H1 (cell line): ENCODE measurements at places on chromosomes 6 and 20. TPM values are rescaled to one million over a fixed set of nuclear protein-coding genes. Genes with fewer than 3 reads are reported as not detected.

GRCh38 chr6:64128301-64129024, 492.9 kb downstream of the PHF3 start:
- H3K27ac ChIP-seq = no peak overlapping the region
- no peaks in the 10 kb centered on the region for H3K27me3 ChIP-seq
- H3K36me3 ChIP-seq = no peaks in the 10 kb centered on the region
- DNase-seq = no peak

- H3K27ac ChIP-seq = no peak overlapping the region
- H3K4me1 ChIP-seq = no peaks in the 10 kb centered on the region
- peaks cover 18% of the 10 kb centered on the region for H3K27me3 ChIP-seq
- no peak for DNase-seq
- no peaks in the 10 kb centered on the region for H3K36me3 ChIP-seq
Observed at GRCh38 chr6:11039040-11039439, 5.1 kb downstream of the ELOVL2 start.

DNA sequence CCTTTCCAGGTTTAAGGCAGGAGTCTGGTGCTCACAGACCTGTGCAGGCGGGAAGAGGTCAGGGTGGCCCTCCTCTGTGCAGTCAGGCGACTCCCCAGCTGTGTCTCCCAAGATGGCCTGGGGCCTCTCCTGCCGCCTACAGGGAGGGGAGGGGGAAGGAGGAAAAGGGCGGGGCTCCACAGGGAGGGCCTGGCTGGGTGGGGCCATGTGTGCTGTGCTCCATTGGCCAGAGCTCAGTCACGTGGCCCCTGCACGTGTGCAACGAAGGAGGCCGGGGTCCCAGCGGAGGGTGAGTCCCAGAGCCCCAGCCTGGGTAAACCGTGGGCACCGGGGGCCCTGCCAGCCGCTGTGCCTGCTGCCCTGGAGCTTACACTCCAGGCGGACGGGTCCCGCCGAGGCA, 211.6 kb downstream of the ZDHHC14 start:
- no peaks in the 10 kb centered on the region for H3K36me3 ChIP-seq
- H3K27ac ChIP-seq = no peak overlapping the region
- no peaks in the 10 kb centered on the region; the same call in 1 of the 2 replicates for H3K4me1 ChIP-seq
- no peaks in the 10 kb centered on the region for H3K27me3 ChIP-seq
- peak; percentile 43 for DNase-seq

DNA sequence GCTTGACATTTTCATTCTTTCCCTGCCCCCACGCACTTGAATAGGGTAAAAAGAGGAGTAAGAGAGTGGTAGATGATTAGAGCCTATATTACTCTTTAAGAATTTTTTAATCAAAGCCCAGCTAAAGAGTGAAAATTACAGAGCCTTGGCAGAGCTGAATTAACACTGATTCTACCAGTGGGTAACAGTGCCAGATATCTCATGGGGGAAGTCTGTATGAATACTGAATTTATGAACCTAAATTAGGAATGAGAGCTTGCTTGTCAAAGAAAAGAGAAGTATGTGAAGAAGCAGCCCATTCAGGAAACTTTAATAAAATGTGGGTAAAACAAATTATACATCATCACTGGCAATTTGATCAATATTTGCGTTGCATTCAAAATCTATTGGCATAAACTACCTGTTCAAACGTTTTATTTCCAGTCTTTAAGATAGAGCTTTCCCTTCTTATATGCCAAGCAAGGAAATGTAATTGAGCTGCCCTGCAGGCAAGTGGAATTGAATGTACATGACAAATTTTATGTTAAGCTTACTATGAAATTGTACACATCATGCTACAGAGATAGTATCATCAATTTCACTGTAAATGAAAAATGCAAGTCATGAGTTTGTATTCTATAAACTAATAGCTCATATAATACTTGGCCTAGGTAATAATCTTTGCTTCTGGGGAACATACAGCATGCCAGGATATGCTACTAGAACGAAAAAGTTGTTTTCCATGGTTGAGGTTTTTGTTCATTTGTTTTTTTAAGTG, 14.5 kb downstream of the SOBP start:
- no peak for DNase-seq
- H3K27ac ChIP-seq = no peak overlapping the region
- no peak overlapping the region for H3K4me3 ChIP-seq
- no peaks in the 10 kb centered on the region for H3K4me1 ChIP-seq
- H3K36me3 ChIP-seq = no peaks in the 10 kb centered on the region

- no peak overlapping the region for H3K27ac ChIP-seq
- no peak overlapping the region for H3K4me3 ChIP-seq
- H3K27me3 ChIP-seq = no peaks in the 10 kb centered on the region
- no peaks in the 10 kb centered on the region for H3K4me1 ChIP-seq
- H3K36me3 ChIP-seq = no peaks in the 10 kb centered on the region
- no peak for DNase-seq
Observed at GRCh38 chr6:52020945-52021570, 66.4 kb downstream of the PKHD1 start.

- H3K4me1 ChIP-seq = peaks cover 5% of the 10 kb centered on the region
- H3K4me3 ChIP-seq = no peak overlapping the region
- H3K27me3 ChIP-seq = no peaks in the 10 kb centered on the region
- peaks cover 12% of the 10 kb centered on the region; the same call in 1 of the 2 replicates for H3K36me3 ChIP-seq
- H3K27ac ChIP-seq = no peak overlapping the region
Observed at GRCh38 chr20:35635652-35636051, 20.0 kb downstream of the SPAG4 start.

DNA sequence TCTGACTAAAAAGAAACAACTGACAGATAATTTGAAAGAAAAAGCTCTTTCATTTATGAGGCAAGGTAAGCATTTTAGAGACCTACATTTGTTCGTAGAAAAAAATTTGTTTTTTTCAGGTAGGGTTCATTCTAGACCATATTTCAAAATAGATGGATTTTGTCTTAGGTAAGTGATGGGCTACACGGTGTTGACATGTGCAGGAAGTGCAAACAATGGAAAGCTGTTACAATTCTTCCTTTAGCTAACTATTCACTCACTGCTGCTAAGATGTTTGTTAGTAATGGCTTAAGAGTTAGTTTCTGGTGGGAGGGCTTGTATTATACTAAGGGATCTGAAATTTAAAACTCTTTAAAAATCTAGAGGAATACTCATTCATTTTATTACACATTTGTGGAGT, 96.7 kb downstream of the CD109 start:
- H3K4me3 ChIP-seq = no peak overlapping the region
- no peaks in the 10 kb centered on the region for H3K4me1 ChIP-seq
- H3K27me3 ChIP-seq = no peaks in the 10 kb centered on the region
- no peak overlapping the region for H3K27ac ChIP-seq
- H3K36me3 ChIP-seq = no peaks in the 10 kb centered on the region; the same call in 1 of the 2 replicates

GRCh38 chr6:88997327-88997726, 33.9 kb upstream of the RNGTT start:
- no peaks in the 10 kb centered on the region for H3K27me3 ChIP-seq
- H3K27ac ChIP-seq = no peak overlapping the region
- no peak overlapping the region for H3K4me3 ChIP-seq
- H3K36me3 ChIP-seq = no peaks in the 10 kb centered on the region

- H3K4me1 ChIP-seq = no peaks in the 10 kb centered on the region; the same call in 1 of the 2 replicates
- H3K4me3 ChIP-seq = peak overlapping the region; percentile 22; the same call in 1 of the 2 replicates
- no peak overlapping the region for H3K27ac ChIP-seq
- DNase-seq = peak; percentile 59
- peaks cover 8% of the 10 kb centered on the region for H3K27me3 ChIP-seq
Observed at GRCh38 chr20:25148181-25148981, 47.1 kb upstream of the ENTPD6 start.

- no peak for DNase-seq
- no peaks in the 10 kb centered on the region for H3K36me3 ChIP-seq
- no peak overlapping the region for H3K27ac ChIP-seq
- no peak overlapping the region for H3K4me3 ChIP-seq
Observed at GRCh38 chr6:62974452-62974851, 236.8 kb upstream of the FKBP1C start.

GRCh38 chr6:159862103-159862502, 28.7 kb upstream of the MAS1 start:
- H3K27me3 ChIP-seq = no peaks in the 10 kb centered on the region
- H3K4me3 ChIP-seq = no peak overlapping the region
- H3K4me1 ChIP-seq = no peaks in the 10 kb centered on the region
- DNase-seq = no peak
- H3K27ac ChIP-seq = no peak overlapping the region

DNA sequence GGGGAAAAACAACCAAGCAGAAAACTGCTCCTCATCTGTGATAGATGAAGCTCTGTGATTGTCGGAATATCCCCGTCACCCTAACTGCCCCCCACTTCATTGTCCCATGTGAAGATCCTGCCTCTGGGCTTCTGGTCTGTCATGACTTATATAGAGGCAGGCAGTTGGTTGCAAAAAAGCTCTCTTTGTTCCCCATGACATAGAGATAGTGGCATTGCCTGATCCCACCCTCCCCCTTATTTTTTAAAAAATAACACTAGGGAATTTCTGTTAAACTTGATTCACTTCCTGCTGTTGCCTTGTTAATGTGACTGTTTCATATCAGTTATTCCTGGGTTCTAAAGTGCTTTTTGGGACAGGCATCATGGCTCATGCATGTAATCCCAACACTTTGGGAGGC, 203.1 kb downstream of the JARID2 start:
- H3K4me3 ChIP-seq = no peak overlapping the region
- H3K4me1 ChIP-seq = peaks cover 2% of the 10 kb centered on the region; the same call in 1 of the 2 replicates
- H3K27ac ChIP-seq = no peak overlapping the region

- no peaks in the 10 kb centered on the region for H3K27me3 ChIP-seq
- no peaks in the 10 kb centered on the region for H3K4me1 ChIP-seq
- H3K27ac ChIP-seq = no peak overlapping the region
- no peaks in the 10 kb centered on the region for H3K36me3 ChIP-seq
- H3K4me3 ChIP-seq = no peak overlapping the region
Observed at GRCh38 chr6:27966044-27966443, 9.0 kb downstream of the OR2B6 start.

- no peaks in the 10 kb centered on the region for H3K27me3 ChIP-seq
- no peak overlapping the region for H3K4me3 ChIP-seq
- no peaks in the 10 kb centered on the region for H3K36me3 ChIP-seq
- no peaks in the 10 kb centered on the region for H3K4me1 ChIP-seq
- no peak for DNase-seq
Observed at GRCh38 chr6:68108233-68108835, 526.7 kb upstream of the ADGRB3 start.

DNA sequence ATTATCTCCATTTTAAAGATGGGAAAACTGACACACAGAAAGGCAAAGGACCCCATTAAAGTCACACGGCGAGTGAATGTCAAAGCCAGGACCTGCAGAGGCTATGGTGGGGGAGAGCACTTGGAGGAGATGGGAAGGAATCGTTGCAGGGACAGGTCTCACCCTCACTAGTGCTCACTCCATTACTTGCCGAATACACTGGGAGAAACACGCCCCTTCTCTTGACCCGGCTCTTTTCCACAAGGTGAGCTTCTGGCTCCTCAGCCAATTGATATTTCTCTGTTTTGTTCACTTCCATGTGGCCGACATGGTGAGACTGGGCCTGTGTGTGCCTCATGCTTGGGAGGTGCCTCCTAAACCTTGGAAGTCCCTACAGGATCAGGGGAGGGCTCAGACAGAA, 117.8 kb upstream of the KCNG1 start:
- DNase-seq = no peak
- H3K4me1 ChIP-seq = no peaks in the 10 kb centered on the region
- no peak overlapping the region for H3K27ac ChIP-seq
- no peaks in the 10 kb centered on the region for H3K36me3 ChIP-seq

GRCh38 chr6:107121964-107122495, 6.7 kb upstream of the BEND3 start:
- H3K4me1 ChIP-seq = peaks cover 17% of the 10 kb centered on the region
- no peaks in the 10 kb centered on the region for H3K36me3 ChIP-seq
- no peak overlapping the region for H3K27ac ChIP-seq
- H3K27me3 ChIP-seq = no peaks in the 10 kb centered on the region
- H3K4me3 ChIP-seq = no peak overlapping the region

GRCh38 chr6:43016176-43016942, 2.3 kb downstream of the KLHDC3 start:
- H3K36me3 ChIP-seq = peaks cover 26% of the 10 kb centered on the region; the same call in 1 of the 2 replicates
- H3K27me3 ChIP-seq = no peaks in the 10 kb centered on the region
- H3K27ac ChIP-seq = no peak overlapping the region

- H3K4me1 ChIP-seq = peaks cover 9% of the 10 kb centered on the region; the same call in 1 of the 2 replicates
- no peak overlapping the region for H3K27ac ChIP-seq
- no peaks in the 10 kb centered on the region for H3K36me3 ChIP-seq
- no peaks in the 10 kb centered on the region for H3K27me3 ChIP-seq
Observed at GRCh38 chr6:128507337-128508310, 12.8 kb downstream of the PTPRK start.

DNA sequence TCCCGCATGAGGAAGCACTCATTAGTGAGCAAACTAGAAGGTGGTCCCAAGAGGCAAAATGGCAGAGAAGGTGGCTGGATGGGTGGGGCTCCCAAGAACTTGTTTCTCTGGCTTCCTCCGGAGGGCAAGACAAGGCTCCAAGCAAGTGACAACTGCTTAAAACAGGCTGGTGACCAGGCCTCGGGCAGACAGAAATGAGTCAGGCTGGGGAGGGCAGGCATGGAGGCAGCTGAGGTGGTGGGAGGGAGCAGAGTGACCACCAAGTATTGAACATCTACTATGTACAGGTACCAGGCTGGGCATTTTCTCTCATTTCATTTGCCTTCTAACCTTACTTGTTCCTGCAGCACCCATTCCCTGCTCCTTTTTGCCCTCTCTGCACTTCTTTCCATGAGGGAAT, 33.4 kb downstream of the TNXB start:
- H3K27ac ChIP-seq = no peak overlapping the region
- H3K4me3 ChIP-seq = no peak overlapping the region
- H3K4me1 ChIP-seq = peaks cover 2% of the 10 kb centered on the region
- no peaks in the 10 kb centered on the region for H3K36me3 ChIP-seq
- H3K27me3 ChIP-seq = no peaks in the 10 kb centered on the region

DNA sequence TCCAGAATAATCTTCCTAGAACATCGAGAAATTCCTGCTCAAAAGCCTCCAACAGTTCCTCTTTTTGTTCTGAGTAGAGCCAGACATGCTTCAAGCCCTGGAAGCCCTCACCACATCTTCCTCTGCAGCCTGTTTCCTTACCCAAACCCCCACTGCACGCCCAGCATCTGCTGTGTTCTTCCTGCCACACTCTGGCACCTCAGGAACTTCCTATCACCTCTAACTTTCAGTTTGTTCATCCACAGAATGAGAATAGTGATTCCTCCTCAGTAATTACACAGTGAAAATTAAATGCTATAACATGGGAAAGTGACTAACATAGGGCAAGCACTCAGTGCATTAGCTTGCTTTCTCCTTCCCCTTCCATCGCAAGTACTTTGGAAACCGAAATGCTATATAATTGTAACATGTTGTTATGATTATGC, 26.3 kb downstream of the C6orf89 start:
- H3K36me3 ChIP-seq = no peaks in the 10 kb centered on the region
- H3K4me3 ChIP-seq = no peak overlapping the region
- DNase-seq = no peak
- no peaks in the 10 kb centered on the region for H3K27me3 ChIP-seq

DNA sequence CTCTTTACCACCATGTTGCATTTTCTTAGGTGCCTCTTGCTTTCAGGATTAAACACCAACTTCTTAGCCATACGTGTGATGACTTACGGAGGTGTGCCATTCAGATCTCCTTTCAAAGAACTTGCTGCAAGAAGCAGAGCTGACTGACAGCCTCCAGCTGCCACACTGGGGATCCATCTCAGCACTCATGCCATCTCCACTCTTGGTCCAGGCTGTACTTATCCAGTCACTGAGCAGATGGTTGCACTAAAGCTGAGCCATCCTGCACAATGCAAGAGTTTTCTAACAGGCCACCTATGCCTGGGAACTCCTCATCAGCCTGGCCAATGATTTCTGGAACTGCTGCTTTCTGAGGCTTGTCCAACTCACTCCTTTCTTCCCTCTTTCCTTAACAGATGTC, 31.4 kb upstream of the KIF6 start:
- H3K36me3 ChIP-seq = no peaks in the 10 kb centered on the region
- no peak for DNase-seq
- H3K4me3 ChIP-seq = no peak overlapping the region
- no peaks in the 10 kb centered on the region for H3K4me1 ChIP-seq
- no peaks in the 10 kb centered on the region for H3K27me3 ChIP-seq

IGF2R gene
- 74.1 and 80.7 TPM in 2 replicates for total RNA-seq

TBX18 gene
- not detected in 2 replicates for total RNA-seq

TRIM31 gene
- not detected in 2 replicates for total RNA-seq

SMLR1 gene
- not detected in 2 replicates for total RNA-seq

TMEM170B gene
- 3.9 and 4.3 TPM in 2 replicates for total RNA-seq

PNLDC1 gene
- total RNA-seq = 0.34 and 0.44 TPM in 2 replicates
